ENCODE measurements at places on chromosomes 2 and 18. TPM values are rescaled to one million over a fixed set of nuclear protein-coding genes. Genes with fewer than 3 reads are reported as not detected.

The PLCL1 gene
- 10.5 TPM for polyA plus RNA-seq

The REG3G gene
- 0.08 TPM for polyA plus RNA-seq

The POMC gene
- polyA plus RNA-seq: not detected

The RAX gene
- not detected for polyA plus RNA-seq

The DOK6 gene
- 3.9 TPM for polyA plus RNA-seq

The CYP27A1 gene
- 30.0 TPM for polyA plus RNA-seq

The CENPA gene
- 1.4 TPM for polyA plus RNA-seq

The SERPINB12 gene
- not detected for polyA plus RNA-seq

The OTOF gene
- polyA plus RNA-seq: 0.16 TPM

The AQP12A gene
- not detected for polyA plus RNA-seq

The CCT4 gene
- 165 TPM for polyA plus RNA-seq

The UGT1A6 gene
- polyA plus RNA-seq: not detected

The USP34 gene
- 57.4 TPM for polyA plus RNA-seq

The NEMP2 gene
- polyA plus RNA-seq: 5.8 TPM

The ASPRV1 gene
- 1.1 TPM for polyA plus RNA-seq

The TXNDC2 gene
- polyA plus RNA-seq: 0.55 TPM

The NPHP1 gene
- polyA plus RNA-seq: 8.2 TPM

The L3MBTL4 gene
- polyA plus RNA-seq: 5.4 TPM

The KANSL3 gene
- polyA plus RNA-seq: 28.0 TPM

The STAT4 gene
- polyA plus RNA-seq: 3.6 TPM

The ROCK1 gene
- 18.3 TPM for polyA plus RNA-seq

The SESTD1 gene
- polyA plus RNA-seq: 6.9 TPM

The CCDC85A gene
- polyA plus RNA-seq: 0.17 TPM

The CSRNP3 gene
- 3.4 TPM for polyA plus RNA-seq

The CCDC141 gene
- polyA plus RNA-seq: 0.47 TPM

The HAT1 gene
- polyA plus RNA-seq: 30.1 TPM

The LONRF2 gene
- 4.7 TPM for polyA plus RNA-seq

The SULT6B1 gene
- not detected for polyA plus RNA-seq

The STPG4 gene
- not detected for polyA plus RNA-seq

The NEURL3 gene
- polyA plus RNA-seq: 0.06 TPM

The SCN7A gene
- polyA plus RNA-seq: 33.5 TPM

The CD8B gene
- polyA plus RNA-seq: 3.2 TPM

The BOLL gene
- not detected for polyA plus RNA-seq

The TEKT4 gene
- polyA plus RNA-seq: 0.02 TPM

The CFAP65 gene
- 0.04 TPM for polyA plus RNA-seq

The NRP2 gene
- polyA plus RNA-seq: 111 TPM

The POTEJ gene
- polyA plus RNA-seq: not detected
